ENCODE measurements at places on chromosomes 1 and 21. TPM values are rescaled to one million over a fixed set of nuclear protein-coding genes. Genes with fewer than 3 reads are reported as not detected.

DNA sequence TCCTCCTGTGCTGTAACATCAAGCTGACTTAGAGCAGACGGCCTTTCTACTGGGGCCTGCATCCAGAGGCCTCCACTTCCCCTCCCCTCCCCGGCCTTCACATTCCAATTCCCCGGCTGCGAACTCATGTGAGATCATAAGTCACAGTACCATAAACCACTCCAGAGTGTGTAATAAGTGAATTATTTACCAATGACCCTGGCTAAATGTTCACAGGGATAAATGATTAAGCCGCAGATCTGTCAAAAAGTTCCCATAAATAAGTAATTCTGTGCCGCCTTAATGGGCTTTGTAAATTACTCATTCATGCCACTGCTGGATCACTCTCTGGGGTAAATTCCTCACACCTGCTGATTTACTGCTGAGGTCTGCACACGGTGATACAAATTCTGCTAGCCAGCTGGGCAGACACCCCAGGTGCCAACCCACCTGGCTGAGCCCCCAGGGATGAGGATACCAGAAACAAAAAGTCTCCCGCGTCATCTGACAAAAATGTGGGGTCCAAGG lies 27.4 kb upstream of the KIRREL1 start:
- no peaks in the 10 kb centered on the region for H3K27me3 ChIP-seq
- H3K36me3 ChIP-seq: no peaks in the 10 kb centered on the region
- DNase-seq: no peak
- H3K4me3 ChIP-seq: no peak overlapping the region
- H3K27ac ChIP-seq: no peak overlapping the region

GRCh38 chr1:180544050-180544449 lies 14.7 kb upstream of the OVAAL start:
- no peaks in the 10 kb centered on the region for H3K36me3 ChIP-seq
- H3K27me3 ChIP-seq: no peaks in the 10 kb centered on the region
- H3K4me3 ChIP-seq: no peak overlapping the region
- no peak for DNase-seq

DNA sequence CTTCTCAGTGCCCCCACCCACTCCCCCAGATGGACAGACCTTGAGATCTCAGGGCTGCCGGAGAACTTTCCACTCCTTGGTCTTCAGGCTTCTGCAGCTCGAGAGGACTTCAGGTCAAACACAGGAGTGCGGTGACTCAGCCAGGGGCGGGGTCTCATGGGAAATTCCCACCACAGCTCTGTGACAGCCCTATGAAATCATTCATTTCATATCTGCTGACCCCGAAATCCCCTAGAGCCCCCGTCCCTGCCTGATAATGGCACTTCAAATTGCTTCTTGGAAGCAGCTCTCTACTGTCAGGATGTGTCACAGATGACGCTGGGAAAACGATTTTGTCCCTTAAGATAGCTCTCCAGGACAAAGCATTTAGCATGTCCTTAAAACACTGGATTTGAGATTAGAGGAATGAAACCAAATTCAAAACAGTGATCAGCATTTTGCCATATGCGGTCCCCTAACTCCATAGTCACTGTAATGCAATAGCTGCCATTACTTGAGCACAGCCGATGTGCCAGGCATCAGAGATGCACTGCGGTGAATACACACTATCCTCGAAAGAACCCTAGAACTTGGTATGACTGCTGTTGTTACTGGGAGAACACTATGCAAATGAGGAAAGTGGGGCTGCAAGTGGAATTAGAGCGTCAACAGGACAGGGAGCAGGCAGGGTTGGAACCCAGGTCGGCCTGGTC lies at the start of gene TNFRSF9:
Gene TNFRSF9, minus strand, starts transcription at position 95 of the 692 bp plus-strand sequence. CDS start 845 bp downstream, outside the sequence.
- no peak within 1 kb of the TSS for H3K27ac ChIP-seq
- H3K4me1 ChIP-seq: no peaks in the 10 kb centered on the region
- DNase-seq: no peak
- no peaks in the 10 kb centered on the region for H3K36me3 ChIP-seq

GRCh38 chr1:59379371-59379728 lies 82.5 kb downstream of the FGGY start:
- no peak overlapping the region for H3K27ac ChIP-seq
- H3K4me3 ChIP-seq: no peak overlapping the region
- DNase-seq: no peak
- no peaks in the 10 kb centered on the region for H3K27me3 ChIP-seq
- H3K4me1 ChIP-seq: no peaks in the 10 kb centered on the region
- H3K36me3 ChIP-seq: no peaks in the 10 kb centered on the region

- H3K27ac ChIP-seq: no peak overlapping the region
- no peak for DNase-seq
- H3K27me3 ChIP-seq: no peaks in the 10 kb centered on the region
- no peak overlapping the region for H3K4me3 ChIP-seq
- no peaks in the 10 kb centered on the region for H3K4me1 ChIP-seq
Observed at GRCh38 chr1:241079047-241079446, 278.0 kb downstream of the RGS7 start.

Gene CADM3
- 0.23 TPM for total RNA-seq

Gene OLFML2B
- 29.7 TPM for total RNA-seq
